ENCODE measurements at places on chromosomes 1 and 21.

DNA sequence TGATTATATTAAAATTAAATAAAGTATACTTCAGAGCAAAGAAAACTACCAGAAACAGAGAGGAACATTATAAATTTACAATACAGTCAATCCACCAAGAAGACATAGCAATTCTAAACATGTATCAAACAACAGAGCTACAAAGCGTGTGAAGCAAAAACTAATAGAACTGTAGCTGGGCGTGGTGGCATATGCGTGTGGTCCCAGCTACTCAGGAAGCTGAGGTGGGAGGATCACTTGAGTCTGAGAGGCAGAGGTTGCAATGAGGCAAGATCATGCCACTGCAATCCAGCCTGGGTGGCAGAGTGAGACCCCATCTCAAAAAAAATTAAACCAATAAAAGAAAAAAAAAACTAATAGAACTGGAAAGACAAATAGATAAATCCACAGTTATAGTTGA is 12.3 kb downstream of the CCDC185 start:
- no peak overlapping the region for H3K27ac ChIP-seq
- H3K4me3 ChIP-seq, result no peak overlapping the region
- no peak for DNase-seq
- no peaks in the 10 kb centered on the region for H3K4me1 ChIP-seq

- no peak for DNase-seq
- no peak overlapping the region for H3K27ac ChIP-seq
- H3K4me1 ChIP-seq, result peaks cover 4% of the 10 kb centered on the region
- H3K36me3 ChIP-seq, result peaks cover 17% of the 10 kb centered on the region
- H3K27me3 ChIP-seq, result peaks cover 4% of the 10 kb centered on the region
These were observed 37.1 kb downstream of the KIAA0040 start for GRCh38 chr1:175155473-175155856.

DNA sequence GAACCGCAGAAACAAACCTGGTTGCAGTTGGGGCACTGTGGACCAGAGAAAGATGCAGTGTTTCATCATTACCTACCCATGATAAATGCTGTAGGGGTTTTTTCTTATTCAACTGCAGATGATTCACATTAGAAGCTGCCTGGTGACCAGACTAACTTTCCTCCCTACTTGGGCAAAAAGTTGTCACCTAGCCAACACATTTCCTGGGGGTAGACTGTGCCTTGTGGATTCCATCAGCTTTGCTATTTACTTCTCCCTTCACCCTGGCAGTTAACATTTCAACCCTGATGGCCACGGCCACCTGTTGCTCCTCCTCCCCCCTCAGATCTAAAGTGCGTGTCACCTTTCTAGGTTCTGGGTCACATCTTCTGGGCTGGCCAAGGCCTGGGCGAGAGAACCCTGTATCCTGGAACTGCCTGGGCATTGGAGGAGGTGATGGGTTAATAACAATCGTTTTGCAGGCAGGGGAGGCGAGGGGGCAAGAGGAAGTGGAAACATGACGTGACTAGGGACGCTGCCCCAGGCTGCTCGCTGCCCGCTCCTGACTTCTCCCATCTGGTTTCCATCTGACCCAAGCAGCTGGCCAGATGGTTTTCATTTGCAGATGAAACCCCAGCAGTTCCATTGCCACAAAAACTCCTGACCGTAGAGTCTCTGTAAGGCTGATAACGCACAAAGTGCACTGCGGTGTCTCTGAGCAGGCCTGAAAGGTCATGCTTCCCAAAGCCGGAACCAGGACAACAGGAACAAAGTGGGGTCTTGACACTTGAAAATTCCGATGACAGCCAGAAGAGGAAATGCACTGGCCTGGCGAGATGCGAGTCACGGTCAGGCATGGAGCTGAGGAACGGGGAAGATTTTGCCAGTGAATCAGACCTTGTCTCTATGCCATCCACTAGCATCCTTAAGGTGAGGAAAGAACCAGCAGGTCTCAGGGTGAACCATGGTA is 36.6 kb downstream of the CAPZB start:
- H3K4me1 ChIP-seq, result peaks cover 79% of the 10 kb centered on the region
- H3K27me3 ChIP-seq, result no peaks in the 10 kb centered on the region
- DNase-seq, result no peak
- peak overlapping the region; percentile 83 for H3K27ac ChIP-seq

DNA sequence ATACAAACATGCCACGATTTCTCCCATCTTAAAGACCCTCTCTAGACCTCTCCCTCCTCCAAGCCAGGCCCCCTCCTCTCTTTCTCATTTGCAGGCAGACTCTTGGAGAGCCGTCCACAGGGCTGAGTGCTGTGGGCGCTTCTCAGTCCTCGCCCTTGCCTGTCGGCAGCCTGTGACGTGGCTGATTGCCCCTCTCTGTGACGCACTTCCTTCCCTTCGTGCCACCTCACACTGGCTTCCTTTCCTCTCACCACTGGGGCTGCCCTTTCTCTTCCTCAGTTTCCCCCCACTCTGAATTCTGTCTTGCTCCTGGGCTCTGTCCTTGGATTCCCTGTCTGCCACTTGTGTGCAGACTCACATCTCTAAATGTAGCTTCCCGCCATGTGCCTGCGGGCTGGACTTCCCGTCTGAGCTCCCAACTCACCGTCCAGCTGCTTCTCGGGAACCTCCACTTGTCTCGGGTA is 227.2 kb downstream of the CAMTA1 start:
- H3K27me3 ChIP-seq, result no peaks in the 10 kb centered on the region
- H3K4me1 ChIP-seq, result no peaks in the 10 kb centered on the region
- H3K27ac ChIP-seq, result no peak overlapping the region
- H3K4me3 ChIP-seq, result no peak overlapping the region

DNA sequence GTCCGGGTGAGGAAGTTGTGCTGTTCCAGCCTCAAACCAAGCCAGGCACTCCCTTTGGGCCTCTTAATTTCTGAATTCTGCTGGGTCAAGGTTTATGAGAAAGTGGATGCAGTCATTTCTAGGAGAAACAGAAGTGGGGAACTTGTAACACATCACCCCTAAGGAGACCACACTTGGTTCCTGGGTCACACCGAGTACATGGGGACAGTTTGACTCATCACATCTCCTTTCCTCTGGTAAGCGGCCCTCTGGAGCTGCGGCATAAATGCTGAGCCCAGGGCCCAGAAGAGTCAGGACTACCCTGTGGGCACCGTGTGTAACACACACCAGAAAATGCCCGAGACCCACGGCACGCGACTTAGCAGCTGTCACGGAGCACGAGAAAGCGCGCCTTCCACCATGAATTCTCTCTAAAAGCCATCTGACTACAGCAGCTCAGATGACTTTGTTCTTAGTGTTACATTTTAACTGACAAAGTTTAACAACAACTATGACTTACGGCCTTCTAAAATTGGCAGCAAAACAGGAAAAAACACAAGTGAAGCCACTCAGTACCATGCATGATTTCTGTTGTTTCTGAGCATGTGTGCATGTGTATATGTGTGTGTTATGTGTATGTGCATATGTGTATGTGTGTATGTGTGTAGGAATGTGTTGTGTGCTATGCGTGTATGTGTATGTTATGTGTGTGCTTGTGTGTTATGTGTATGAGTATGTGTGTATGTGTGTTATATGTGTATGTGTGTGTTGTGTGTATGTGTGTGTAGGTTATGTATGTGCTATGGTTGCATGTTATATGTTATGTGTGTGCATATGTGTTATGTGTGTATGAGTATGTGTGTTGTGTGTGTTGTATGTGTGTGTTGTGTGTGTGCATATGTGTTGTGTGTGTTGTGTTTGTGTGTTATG is 50.8 kb downstream of the TOMM20 start:
- H3K27ac ChIP-seq, result peak overlapping the region; percentile 66
- H3K27me3 ChIP-seq, result no peaks in the 10 kb centered on the region
- peaks cover 73% of the 10 kb centered on the region for H3K4me1 ChIP-seq
- no peak for DNase-seq
- no peak overlapping the region for H3K4me3 ChIP-seq

- no peak overlapping the region for H3K4me3 ChIP-seq
- DNase-seq, result no peak
- H3K36me3 ChIP-seq, result no peaks in the 10 kb centered on the region
- peaks cover 10% of the 10 kb centered on the region for H3K4me1 ChIP-seq
- H3K27ac ChIP-seq, result peak overlapping the region; percentile 64
These were observed 12.3 kb upstream of the SLAMF7 start for GRCh38 chr1:160726498-160727315.

DNA sequence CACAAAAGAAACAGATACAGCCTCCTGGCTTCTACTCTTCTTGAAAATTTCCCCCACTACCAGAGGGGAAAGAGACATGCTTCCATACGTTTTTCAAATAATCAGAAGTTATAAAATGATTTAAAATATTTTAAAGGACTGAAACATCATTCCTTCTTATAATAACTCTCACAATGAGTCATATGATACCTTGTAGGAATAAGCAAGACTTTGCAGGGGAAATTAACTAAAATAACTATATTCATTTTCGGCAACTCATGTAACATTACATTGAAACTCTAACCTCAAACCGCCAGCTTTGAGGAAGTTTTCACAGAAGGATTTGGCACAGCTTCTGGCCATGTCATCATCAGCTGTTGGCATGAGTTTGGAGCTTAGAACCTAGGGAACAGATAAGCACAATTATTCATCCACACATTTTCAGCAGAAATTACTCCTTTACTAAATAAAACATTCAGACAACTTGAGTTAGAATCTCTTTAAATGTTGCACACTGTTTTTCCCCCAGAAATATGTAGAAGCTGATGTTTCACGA is 85.9 kb downstream of the USP24 start:
- H3K4me3 ChIP-seq, result no peak overlapping the region
- H3K27me3 ChIP-seq, result no peaks in the 10 kb centered on the region
- peaks cover 6% of the 10 kb centered on the region for H3K4me1 ChIP-seq
- DNase-seq, result no peak
- no peak overlapping the region for H3K27ac ChIP-seq

GRCh38 chr1:82848043-82848442 is 1047.3 kb downstream of the ADGRL2 start:
- H3K27me3 ChIP-seq, result no peaks in the 10 kb centered on the region
- DNase-seq, result no peak
- H3K4me3 ChIP-seq, result no peak overlapping the region

DNA sequence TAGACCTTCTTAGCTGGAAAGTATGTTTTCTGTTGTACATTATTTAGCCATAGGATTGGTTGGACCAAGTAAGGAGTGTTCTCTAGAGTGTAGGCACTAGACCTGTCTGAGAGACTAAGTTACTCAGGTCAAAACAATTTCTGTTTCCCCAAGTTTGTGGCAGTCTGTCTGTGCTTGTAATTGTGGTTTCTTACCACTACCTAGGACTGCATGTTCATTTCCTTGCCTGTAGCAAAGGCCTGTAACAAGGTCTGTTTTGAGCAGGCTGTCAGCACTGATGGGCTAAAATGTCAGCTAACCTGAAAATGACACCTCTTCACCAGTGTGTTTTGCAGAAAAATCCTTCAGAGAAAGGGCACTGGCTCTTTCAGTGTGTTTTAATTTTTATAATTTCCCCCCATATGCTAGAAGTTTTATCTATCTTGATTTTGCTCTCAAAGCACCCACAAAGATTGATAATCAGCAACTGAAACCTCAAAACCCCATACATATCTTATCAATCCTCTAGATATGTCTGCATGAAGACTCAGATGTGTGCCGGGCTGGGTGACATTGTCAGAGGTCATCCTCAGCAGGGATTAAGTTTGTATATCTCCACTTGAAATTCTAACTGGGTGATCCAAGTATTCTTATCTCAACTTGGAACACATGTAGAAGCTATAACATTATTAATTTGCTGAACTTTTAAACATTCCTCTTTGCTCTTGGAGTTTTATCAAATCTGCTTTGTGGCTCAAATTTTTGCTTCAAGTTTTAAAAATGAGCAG is 50.7 kb upstream of the ST6GALNAC3 start:
- H3K4me3 ChIP-seq, result no peak overlapping the region
- no peaks in the 10 kb centered on the region for H3K27me3 ChIP-seq
- DNase-seq, result no peak
- H3K27ac ChIP-seq, result no peak overlapping the region

DNA sequence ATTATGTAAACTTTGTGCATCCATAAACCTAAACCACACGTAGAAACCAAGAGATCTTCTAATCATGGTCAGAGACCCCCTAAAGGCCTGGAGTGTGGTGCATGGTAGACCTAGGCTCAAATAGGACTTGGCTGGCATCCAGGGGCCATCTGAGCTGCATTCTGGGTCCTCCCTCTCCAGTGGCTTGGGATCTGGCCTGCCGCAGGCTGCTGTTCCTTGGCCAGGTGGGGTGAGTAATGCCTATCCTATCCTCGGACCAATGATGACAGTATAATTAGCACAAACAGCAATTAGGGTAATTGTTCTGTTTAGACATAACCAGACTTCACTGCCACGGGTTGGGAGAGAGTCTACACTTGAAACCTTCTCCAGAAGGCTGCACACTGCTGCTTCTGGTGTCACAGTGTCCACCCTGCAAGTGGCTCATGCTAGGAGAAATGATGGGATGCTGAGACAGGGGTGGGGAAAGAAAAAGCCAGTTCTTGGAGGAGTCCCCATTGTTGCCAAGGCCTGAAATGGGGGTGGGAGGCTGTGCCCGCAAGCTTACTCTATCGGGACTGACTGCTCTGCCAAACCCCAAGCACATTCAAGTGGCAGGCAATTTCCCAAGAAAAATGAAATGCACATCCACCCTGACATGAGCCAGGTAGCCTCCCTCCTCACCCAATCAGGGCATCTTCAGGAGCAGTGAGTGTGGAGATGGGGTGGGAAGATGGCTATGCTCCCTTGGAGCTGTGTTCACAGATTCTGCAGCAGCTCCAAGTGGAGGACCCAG is 12.5 kb upstream of the PKP1 start:
- no peaks in the 10 kb centered on the region for H3K27me3 ChIP-seq
- H3K4me3 ChIP-seq, result no peak overlapping the region
- DNase-seq, result no peak
- no peaks in the 10 kb centered on the region for H3K36me3 ChIP-seq
- no peaks in the 10 kb centered on the region for H3K4me1 ChIP-seq

DNA sequence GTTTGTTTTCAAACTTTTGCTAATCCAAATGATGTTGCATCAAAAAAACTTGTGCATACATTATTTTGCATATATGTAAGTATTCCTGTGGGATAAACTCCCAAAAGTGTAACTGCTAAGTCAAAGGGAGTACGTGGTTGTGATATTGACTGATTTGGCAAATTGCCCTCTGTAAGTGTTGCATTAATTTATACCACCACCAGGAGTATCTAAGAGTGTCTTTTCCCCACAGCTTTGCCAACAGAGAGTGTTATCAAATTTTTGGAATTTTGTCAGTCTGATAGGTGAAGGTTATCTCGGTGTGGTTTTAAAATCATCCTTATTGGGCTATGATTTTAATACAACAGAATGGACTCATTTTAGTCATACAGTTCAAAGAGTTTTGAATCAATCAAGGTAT is 30.1 kb upstream of the PARP1 start:
- no peak overlapping the region for H3K27ac ChIP-seq
- no peak overlapping the region for H3K4me3 ChIP-seq
- no peak for DNase-seq
- H3K4me1 ChIP-seq, result no peaks in the 10 kb centered on the region
- H3K36me3 ChIP-seq, result no peaks in the 10 kb centered on the region

GRCh38 chr21:25582164-25582790 is 25.0 kb downstream of the MRPL39 start:
- no peak overlapping the region for H3K27ac ChIP-seq
- H3K4me1 ChIP-seq, result no peaks in the 10 kb centered on the region
- H3K36me3 ChIP-seq, result peaks cover 19% of the 10 kb centered on the region
- no peak for DNase-seq

All from upper lobe of right lung (tissue), 1 donor.